ENCODE measurements at places on chromosomes 5 and 9. TPM values are rescaled to one million over a fixed set of nuclear protein-coding genes. Genes with fewer than 3 reads are reported as not detected.

Gene ALDOB
- under 0.01 TPM for total RNA-seq

Gene TSSK1B
- not detected for total RNA-seq

Gene FNBP1
- 82.3 TPM for total RNA-seq

Gene ZNF354B
- 7.4 TPM for total RNA-seq

Gene TAF11L10
- total RNA-seq, result not detected

Gene INSL6
- total RNA-seq, result not detected
